ENCODE measurements at places on chromosomes 1 and 21.

GRCh38 chr1:93662481-93663207 is 19.0 kb downstream of the BCAR3 start:
- no peak for DNase-seq

GRCh38 chr1:966704-967300 is 520 bp downstream of the PLEKHN1 start:
- DNase-seq, result peak; percentile 67

GRCh38 chr1:152967201-152967600 is 3.2 kb upstream of the SPRR4 start:
- DNase-seq, result no peak

- no peak for DNase-seq
Measured at GRCh38 chr1:177973585-177973984, 3.7 kb upstream of the SEC16B start.

DNA sequence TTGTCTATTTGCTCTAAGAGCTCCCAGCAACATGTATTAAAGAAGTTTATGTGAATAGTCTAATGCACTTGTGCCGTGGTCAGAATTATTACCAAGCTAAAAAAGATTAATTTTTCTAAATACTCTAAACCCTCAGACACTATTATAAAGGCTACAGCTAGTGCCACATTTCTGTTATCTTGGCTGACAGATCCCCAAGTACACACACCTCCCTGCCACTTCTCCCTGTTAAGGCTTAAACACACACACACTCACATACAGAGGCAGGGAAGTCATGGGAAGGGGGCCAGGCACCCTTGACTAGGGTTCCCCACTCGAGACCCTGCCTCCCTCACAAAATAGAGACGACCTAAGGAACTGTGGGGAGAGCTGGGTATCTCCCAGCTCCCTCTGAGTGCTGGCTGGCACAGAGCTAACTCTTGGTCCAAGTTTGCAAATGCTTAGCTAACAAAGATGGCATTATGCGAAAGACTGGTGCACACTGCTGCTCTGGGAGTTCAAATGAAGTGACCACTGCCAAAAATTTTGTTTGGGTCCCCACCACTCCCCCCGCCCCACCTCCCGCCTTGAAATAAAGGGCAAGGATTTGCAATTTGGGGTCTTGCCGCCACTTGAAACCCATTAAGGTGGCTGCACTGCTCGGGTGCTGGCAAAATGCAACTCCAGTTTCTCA is 9.8 kb downstream of the SSBP3 start:
- no peak for DNase-seq

GRCh38 chr1:178142806-178143205 is 48.9 kb downstream of the RASAL2 start:
- no peak for DNase-seq

DNA sequence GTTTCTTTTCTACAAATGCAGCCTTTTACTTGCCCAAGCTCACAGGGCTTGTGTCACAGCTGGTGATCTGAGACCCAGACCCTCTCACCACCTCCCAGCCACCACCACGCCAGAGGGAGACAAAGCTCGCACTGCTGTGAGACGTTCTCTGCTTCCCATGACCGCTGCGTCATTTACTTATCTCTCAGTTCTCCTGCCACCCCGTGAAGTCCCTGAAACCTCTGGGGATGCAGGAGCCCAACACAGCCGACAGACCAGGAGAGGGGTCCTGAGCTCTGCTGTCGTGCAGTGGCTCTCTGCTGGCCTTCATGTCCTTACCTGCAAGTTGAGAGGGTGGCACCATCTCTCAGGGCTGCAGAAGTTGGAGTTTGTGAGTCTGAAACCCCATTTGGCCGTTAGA is 77.7 kb downstream of the SLC16A1 start:
- no peak for DNase-seq

DNA sequence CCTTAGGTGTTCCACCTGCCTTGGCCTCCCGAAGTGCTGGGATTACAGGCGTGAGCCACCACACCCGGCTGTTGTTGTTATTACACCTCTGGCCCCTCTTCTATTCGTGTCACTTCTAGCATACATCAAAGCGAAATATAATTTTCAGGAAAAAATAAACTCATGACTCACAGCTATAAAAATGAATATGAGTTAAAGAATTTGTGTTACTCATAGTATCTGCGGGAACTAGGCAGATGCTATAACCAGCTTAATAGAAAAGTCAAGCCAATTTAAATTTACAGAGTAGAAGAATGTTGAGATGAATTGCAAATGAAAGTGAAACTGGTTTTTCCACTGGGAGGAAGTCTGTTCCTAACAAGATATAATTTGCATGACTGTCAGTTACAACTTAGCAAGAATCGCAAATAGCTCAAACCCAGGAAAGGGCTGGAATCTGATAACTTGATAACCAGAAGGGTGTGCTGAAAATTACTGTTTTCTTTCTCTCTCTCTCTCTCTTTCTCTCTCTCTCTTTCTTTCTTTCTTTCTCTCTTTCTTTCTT is 11.2 kb downstream of the OR2W3 start:
- no peak for DNase-seq

- no peak for DNase-seq
Measured at GRCh38 chr1:236351875-236352573, 42.1 kb upstream of the EDARADD start.

- no peak for DNase-seq
Measured at GRCh38 chr1:112230232-112230631, 165.8 kb upstream of the CTTNBP2NL start.

DNA sequence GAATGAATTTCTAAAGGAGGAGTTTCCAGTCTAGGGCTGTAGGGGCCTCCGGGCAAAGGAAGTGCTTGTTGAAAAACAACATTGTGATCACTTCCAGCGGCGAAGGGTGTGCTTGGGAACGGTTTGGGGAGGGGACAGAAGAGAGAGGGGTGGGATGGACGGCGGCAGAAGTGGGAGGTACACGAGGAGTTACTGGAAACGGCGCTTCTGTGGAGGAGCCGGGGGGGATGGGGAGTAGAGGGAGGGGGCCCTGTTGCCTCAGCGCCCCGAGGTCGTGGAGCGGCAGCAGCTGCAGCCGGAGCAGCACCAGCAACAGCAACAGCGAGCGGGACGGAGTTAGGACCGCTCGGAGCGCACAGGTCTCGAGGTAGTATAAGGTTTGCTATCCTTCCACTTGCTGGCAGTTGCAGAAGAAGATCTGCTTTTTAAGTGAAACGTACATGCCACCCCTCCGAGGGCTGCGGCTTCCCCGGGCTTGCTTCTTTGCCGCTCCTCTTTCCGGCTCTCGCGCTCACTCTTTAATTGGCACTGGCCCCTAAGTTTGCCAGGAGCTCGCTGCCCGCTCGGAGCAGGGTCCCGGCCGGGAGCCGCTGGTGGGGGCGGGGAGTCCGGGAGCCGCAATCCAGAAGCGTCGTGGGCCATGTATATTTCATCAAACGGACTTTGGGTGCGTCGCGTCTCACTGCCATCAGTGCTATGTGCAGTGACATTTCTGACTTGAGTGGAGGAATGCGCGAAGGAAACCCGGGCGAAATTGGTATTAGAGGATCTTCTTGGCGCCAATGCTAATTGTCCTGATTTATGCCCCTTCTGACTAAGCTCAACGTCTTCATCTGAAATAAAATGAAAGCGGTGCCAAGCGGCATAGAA is 771 bp upstream of the NTNG1 start:
- peak; percentile 96 for DNase-seq
